Heart left ventricle (tissue), 16 donors: ENCODE measurements at places on chromosomes 12 and 14. TPM values are rescaled to one million over a fixed set of nuclear protein-coding genes. Genes with fewer than 3 reads are reported as not detected.

DNA sequence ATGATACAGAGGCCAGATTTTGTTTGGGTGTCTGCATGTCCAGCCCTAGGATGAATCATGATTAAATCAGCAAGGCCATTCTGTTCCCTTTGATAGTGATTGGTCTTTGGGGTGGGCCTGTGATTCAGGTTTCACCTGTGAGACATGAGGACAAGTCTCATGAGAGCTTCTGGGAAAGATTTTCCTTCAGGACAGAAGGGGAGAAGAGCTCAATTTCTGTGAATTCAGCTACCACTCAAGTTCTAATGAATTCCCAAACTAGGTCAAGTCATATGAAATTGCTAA is 73.4 kb downstream of the ZNF664 start:
- DNase-seq = no peak

GRCh38 chr12:70402597-70402996 is 36.5 kb downstream of the KCNMB4 start:
- no peak for DNase-seq

DNA sequence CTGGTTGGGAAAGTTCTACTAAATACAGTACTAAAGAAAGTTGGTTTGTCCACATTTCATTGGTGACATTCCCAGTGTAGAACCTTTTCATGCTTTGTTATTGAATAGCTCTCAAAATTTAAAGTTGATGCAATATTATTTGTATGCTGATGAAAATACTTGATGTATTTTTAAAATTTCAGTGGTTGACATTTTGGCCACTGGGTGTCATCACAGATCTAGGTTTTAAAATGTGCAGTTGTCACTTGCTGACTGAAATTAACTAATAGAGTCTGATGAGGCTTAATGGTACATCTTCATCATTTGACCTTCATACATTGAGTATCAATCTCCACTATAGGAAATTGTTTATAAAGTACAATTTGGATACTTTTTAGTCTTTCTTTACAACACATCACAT is 37.1 kb downstream of the CMAS start:
- no peak for DNase-seq

DNA sequence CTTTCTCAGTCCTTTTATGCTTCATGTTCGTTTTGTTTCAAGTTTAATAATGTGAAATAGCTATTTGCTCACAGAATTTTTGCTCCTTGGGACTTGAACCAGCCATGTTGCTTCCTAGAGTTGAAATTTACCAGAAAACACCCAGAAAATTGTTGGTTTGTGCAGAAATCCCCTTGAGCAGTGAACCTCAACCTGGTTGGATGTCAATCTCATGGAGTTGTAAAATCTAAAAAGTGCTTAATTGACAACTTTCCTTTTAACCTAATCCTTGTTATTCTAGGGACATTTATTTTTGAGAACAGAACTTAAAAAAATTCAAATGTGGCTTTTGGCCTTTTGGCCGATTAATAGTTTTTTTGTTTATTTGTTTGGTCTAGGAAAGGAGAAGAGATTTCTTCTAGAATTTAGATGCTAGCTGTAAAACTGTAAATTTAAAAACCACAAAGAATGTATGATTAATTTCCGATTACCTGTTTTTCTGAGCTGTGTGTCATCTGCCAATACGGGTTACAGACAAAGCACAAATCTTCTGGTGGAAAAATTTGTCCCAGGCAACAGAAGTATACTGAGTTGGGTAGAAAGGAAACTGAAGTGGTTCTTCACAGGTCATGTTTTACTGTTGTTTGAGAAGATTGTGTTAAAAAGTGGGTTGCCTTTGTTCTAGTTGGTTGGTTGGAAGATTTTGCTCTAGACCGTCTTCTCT is 154.4 kb downstream of the FUT8 start:
- DNase-seq = no peak

DNA sequence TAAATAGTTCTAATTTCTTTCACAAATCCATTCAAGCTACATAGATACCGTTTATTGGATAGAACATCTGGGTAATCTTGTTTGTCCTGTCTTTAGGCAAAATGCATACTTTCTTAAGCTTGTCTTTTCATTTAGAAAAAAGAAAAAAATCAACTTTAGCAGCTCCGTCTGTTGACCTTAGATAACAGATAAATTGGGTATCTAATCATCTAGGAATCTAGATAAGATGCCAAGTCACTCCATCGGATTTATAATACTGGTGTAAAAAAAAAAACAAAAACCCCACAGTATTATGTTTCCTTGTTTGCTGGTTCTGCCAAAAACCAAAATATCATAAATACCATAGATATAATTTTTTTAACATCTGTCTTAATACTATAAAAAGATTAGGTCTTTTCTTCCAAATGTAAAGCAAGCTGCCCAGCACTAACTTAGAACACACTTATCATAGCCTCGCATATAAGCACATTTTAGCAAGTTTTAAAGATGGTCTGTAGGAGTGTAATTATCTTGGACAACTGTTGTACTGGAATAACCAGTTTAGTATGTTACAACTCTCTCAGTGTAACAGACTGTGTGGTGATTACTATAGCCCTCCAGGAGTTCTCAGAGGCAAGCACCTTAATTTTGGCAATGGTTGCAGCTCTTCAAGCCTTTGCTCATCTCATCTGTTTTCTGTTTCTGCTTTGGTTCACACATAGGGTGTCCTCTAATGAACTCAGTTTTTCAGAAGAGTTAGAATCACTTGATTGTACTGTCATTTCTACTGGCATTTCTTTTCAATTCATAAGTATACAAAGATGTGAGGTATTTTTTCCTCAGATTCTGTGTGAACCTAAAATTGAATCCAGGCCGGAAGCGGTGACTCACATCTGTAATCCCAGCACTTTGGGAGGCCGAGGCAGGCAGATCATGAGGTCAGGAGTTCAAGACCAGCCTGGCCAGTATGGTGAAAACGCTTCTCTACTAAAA is 83.1 kb downstream of the ANO6 start:
- DNase-seq = no peak

GRCh38 chr12:121688966-121689365 is 19.5 kb upstream of the MORN3 start:
- no peak for DNase-seq

DNA sequence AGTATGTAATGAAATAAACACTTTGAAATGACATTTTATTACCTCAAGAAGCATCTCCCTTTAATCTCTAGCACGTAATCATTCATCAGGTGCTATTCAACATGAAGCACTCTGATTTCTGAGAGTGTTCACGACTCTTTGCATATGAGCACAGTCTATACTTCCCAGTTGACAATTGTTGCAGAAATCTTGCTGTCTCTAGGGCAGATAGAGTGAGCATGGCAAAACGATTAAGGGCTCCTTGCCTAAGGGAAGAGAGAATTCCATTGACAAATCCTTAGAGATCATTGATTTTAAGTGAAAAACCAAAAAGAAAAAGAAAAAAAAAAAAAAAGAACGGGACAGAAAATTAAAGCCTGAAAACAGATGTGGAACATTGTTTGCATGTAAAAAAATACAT is 107.6 kb downstream of the C12orf50 start:
- no peak for DNase-seq

- no peak for DNase-seq
These were observed 7.5 kb downstream of the KLRG1 start for GRCh38 chr12:8996682-8997405.

DNA sequence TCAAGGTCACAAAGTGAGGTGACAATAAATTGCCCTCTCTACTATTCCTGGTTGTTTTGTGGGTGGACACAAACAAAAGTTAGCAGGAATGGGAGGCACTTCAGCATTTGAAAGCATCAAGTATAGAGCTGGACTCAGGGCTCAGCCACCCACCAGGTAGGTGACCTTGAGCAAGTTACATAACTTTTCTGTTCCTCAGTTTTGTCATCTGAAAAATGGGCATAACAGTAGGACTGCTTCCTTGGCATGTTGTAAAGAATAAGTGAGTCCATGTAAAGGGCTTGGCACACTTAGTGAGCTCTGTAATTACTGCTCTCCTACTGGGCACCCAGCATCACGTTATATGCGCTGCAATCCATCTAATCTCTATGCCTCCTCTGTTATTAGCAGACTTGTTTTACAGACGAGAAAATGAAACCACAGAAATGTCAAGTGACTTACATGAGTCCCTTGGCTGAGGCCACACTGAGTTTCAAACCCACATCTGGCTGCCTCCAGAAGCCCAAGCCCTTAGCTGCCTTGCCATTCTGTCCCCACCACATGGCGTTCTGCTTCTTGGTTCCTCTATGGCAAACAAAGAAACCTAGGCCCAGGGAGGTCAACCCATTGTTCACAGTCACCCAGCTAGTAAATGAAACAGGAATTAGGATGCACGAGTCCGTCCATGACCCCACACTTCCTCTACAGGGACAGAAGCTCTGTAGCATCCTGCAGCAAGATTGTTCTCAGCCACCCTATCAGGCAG is 63.2 kb upstream of the SLC24A4 start:
- no peak for DNase-seq

DNA sequence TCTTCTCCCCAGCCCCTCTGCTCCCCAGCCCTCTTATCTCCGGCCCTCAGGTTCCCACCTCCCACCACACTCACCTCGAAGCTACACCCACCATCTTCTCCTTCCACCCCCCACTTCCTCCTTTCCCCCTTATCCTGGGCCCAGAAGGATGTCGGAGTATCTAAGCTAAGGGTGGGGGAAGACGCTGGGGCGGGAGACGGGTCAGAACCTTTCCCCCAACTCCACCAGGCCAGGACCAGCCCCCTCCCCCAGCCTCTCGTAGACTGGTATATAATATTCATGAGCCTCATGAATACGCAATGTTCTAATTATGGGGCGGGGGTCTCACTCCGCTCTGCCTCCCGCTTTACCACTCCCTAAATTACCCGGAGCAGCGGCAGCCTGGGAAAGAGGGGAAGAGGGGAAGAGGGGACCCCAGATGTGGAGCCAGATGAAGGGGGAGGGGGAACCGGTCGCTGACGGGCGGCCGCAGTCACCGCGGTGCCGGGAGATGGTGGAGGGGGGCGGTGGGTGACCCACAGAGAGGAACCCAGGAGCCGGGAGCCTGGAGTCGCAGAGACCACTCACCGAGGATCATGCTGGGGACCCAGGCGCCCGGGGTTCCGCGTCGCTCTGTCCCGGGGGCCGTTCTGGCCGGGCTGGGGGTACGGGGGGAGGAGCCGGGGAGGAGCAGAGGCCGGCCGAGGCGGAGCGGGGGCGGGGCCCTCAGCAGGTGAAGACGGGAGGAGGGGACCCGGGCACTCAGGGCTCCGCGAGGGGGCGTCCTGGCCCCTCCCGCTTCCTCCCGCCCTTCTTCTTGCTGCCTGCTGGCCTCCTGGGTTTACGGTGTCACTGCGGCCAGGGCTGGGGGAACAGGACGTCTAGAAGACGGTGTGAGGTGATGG is 6.4 kb upstream of the ZNF385A start:
- peak; percentile 71 for DNase-seq

GRCh38 chr12:4826909-4827308 is 82.8 kb upstream of the KCNA1 start:
- no peak for DNase-seq

DNA sequence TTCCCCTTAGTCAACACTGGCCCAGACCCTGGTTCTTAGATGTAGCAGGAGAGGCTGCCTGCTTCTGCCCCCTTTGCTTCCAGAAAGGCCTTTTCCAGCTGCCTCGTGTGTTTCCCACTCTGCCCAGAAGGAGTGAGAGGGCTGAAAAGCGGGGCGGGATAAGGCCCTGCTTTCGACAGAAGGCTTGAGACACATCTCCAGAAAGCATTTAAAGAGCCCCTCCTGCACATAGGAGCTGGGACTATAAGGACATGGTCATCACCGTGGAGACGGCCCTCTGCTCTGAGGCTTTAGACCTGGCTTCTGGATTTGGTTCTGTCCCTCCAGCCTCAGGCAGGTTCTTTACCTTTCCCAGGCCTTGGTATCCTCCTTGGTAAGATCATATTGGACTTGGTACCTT is 11.9 kb downstream of the CALM1 start:
- no peak for DNase-seq

DNA sequence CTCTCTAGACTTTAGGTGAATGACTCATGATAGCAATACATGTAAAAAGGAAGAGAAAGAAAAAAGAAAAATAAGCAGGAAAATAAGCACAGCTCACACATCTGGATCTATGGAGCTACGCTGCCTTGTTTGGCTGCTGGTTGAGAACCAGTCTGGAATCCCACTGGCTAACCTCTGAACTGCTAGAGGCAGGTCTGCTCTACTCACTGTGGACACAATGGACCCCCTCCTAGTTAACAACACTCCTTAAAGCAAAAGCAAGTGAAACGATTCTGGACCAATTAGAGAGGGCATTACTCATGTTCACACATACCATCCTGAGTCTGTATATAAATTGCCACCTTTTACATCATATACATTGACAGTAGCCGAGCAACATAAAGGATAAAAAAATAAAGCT is 383.2 kb upstream of the FLRT2 start:
- no peak for DNase-seq

GRCh38 chr12:32080435-32080834 is 26.2 kb upstream of the BICD1 start:
- no peak for DNase-seq

DNA sequence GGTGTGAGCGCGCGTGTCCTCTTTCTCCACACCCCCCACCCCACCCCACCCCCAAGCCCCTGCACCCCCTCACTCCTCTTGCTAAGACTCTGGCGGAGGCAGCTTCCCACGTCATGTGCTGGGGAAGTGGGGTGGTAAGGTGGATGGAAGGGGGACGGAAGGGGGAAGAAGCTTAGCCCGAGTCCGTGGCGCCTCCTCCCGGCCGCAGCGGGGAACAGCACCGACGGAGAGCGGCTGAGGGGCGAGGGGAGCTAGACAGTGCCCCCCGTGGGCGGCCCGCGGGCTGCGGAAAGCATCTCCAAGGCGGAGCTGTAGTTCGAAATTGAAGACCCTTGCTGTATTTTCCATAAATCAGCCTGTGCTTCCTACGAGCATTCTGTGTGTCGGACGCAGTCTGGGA is 588 bp upstream of the GRIN2B start:
- DNase-seq = no peak

DNA sequence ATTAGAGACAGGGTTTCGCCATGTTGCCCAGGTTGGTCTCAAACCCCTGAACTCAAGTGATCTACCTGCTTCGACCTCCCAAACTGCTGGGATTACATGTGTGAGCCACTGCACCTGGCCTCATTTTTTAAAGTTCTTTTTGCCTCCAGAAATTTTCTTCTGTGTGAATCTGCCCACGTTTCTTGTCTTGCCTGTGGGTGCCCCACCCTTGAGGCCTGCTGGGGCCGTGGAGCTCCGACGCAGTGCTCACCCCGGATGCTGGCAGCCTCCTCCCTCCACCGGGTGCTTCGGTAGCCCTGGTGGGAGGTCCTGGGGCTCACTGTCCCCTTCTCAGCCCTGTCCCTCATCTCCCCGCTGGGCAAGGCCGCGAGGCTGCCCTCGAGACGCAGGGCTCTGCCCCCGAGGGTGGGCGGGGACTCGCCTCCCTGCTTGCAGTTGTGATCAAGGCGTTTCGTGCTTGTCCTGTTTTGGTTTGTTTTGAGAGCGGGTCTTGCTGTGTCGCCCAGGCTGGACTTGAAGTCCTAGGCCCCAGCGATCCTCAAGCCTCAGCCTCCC is 19.5 kb upstream of the CRIP2 start:
- DNase-seq = no peak

- DNase-seq = no peak
These were observed 4.3 kb downstream of the HHIPL1 start for GRCh38 chr14:99649219-99649618.

- DNase-seq = peak; percentile 27
These were observed 56.7 kb downstream of the MSRB3 start for GRCh38 chr12:65335021-65335714.

RGS6 gene
- 25.4 TPM for total RNA-seq

TAS2R9 gene
- total RNA-seq = not detected

SOAT2 gene
- not detected for total RNA-seq

GPR84 gene
- 4.4 TPM for total RNA-seq

MMP19 gene
- 2.8 TPM for total RNA-seq

ART4 gene
- total RNA-seq = 1.1 TPM

DNAI7 gene
- total RNA-seq = 1.00 TPM

ERP27 gene
- not detected for total RNA-seq

KRT72 gene
- total RNA-seq = not detected

TGFB3 gene
- 35.8 TPM for total RNA-seq

SLC25A47 gene
- total RNA-seq = not detected
